ENCODE measurements at places on chromosomes 2 and 18.

GRCh38 chr2:19676770-19677169 is 225.0 kb downstream of the TTC32 start:
- DNase-seq = peak; percentile 53

- no peak for DNase-seq
Observed at GRCh38 chr18:44969214-44969795, 288.6 kb downstream of the SETBP1 start.

GRCh38 chr2:120473522-120474271 is 127.8 kb downstream of the INHBB start:
- DNase-seq = no peak

- no peak for DNase-seq
Observed at GRCh38 chr2:236744281-236744705, 174.7 kb downstream of the ACKR3 start.

GRCh38 chr18:59961070-59961469 is 61.3 kb downstream of the PMAIP1 start:
- DNase-seq = no peak

GRCh38 chr2:22993250-22993649 is 391.7 kb upstream of the KLHL29 start:
- no peak for DNase-seq
